ENCODE measurements at places on chromosomes 4 and X.
A peak's percentile ranks its signal among the peaks of the same experiment; 100 is the strongest.

GRCh38 chr4:20395160-20395773, 143.6 kb downstream of the SLIT2 start:
- DNase-seq, result peak; percentile 29

- no peak for DNase-seq
These were observed 30.6 kb upstream of the PJA1 start for GRCh38 chrX:69195810-69196209.

- no peak for DNase-seq
These were observed 106.7 kb upstream of the TTC29 start for GRCh38 chr4:147052361-147052760.

GRCh38 chrX:15973946-15974345, 119.3 kb upstream of the AP1S2 start:
- no peak for DNase-seq

DNA sequence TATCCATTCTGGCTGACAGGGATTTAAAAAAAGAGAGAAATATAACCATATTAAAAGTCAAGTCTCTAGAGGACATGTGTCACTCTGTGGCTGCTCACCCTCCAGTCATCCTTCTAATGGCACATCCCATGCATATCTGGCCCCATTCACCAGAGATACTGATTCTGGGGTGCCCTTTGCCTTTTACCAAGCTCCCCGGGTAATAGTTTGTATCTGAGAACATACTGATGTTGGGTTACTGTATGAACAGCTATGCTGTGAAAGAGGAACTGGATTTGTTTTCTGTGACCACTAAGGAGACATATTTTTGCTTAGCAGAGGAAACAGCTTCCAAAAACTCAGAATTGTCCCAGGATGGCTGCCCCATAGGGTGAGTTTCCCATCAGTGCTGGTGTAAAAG, 56.0 kb downstream of the SAT1 start:
- no peak for DNase-seq

All from activated CD8-positive, alpha-beta T cell treated with anti-CD3 and anti-CD28 coated beads, Interleukin-2, amount 10 ng/mL, durations not matched to agents 7 days and 5 days (primary cell).